ENCODE measurements at places on chromosomes 1 and 21.

GRCh38 chr1:56575865-56576264 lies 3.5 kb downstream of the PLPP3 start:
- DNase-seq = no peak

DNA sequence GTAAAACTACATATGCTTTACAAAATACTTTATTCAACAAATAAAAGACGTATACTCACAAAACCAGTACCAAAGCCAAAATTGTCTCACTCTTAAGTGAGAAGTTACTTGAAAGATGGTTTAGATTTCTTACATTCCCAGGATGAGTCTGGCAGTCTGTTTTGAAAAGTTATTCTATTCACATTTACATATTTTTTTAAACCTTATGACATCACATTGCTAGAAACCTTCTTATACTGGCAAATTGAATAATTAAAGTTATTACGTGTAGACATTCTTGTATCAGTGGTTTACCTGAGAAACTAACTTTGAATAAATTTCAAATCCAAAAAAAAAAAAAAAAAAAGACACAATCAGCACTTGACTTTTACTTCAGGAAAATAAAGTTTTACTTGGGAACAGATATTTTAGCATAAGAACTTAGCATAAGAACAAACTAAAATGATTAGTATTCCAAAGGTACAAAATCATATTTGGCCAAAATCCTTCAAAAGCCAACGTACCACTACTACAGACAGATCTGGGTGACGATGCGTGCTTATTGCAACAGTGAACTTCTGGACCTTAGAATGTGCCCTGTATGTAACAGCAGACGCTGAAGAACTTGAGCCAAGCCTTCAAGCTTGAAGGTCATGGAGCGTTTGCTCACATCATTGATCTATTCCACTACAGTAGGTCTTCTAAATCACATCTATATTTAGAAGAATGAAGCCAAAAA lies 2.5 kb downstream of the CDC42BPA start:
- DNase-seq = no peak

DNA sequence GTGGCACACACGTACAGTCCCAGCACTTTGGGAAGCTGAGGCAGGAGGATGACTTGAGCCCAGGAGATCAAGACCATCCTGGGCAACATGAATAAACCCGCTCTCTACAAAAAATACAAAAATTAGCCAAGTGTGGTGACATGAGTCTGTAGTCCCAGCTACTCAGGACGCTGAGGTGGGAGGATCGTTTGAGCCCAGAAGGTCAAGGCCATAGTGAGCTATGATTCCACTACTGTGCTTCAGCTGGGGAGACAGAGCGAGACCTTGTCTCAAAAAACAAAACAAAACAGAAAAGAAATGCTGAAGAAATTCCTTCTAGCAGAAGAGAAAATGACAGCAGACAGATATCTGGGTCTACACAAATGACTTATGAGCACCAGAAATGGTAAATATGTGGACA lies 10.3 kb downstream of the ALDH9A1 start:
- no peak for DNase-seq

GRCh38 chr1:60088620-60089155 lies 15.1 kb upstream of the C1orf87 start:
- DNase-seq = no peak

DNA sequence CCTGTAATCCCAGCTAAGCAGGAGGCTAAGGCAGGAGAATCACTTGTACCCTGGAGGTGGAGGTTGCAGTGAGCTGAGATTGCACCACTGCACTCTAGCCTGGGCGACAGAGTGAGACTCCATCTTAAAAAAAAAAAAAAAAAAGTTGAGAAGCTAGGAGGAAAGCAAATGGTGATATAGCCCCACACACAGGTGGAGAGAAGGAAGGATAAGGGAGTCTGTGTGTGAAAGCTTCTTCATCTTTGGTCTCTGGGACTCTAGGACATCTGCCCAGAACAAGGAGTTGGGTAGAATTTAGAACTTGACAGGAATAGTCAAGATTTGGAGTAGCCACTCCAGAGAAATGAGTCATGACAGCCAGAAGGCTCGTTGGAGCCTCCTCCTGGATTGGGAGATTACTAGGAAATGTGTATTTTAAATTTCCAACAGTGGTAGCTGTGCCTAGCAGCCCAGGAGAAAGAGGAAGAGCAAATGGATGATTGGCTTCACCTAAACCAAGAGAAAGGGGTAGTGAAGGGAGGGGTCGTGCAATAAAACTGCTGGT lies 19.9 kb downstream of the NPL start:
- DNase-seq = no peak

DNA sequence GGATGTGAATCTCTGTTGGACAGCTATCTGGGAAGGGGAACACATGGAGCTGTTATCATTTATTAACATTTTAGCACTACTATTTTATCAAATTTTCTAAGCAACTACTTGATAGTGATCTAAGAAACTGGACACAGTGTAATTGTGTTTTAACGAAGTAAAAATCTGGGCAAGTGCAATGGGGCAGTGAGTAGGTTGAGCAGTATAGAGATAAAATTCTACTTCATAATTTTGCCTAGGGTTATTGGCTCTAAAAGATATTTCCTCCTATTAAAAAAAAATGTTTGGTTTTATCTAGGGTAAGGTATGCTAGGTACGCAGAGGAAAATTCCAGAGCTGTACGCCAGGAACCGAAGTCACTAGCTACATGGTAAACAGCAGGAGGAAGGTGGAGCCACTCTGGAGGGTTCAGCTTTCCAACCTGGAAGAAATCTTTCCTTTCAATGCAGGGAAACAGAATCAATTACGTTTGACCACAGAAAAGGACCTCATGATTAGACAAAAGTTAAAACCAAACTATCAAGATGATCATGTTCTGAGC lies 43.3 kb downstream of the BCAR3 start:
- no peak for DNase-seq

- DNase-seq = no peak
Measured at GRCh38 chr1:199176713-199177112, 537.9 kb downstream of the PTPRC start.

DNA sequence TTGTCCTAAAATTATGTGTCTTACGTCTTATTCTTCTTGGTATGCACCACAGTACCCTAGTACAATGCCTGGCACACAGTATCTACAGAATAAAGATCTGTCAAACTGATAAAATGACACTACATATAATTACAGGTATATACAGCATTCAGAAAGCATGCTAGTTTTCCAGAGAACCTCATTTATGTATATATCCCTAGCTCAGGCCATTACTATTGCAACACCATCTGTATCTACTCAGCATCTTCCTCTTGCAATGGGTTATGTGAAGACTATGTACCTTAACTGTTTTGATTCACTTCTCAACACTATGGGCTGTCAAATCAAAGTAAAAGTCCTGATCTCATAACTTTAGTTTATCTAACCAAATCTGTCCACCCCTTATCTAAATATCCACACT lies 58.5 kb upstream of the GUCA2A start:
- DNase-seq = no peak

Measured in stimulated activated CD8-positive, alpha-beta memory T cell treated with anti-CD3 and anti-CD28 coated beads, Interleukin-4, amount 100 ng/mL, for 1 hour (primary cell).